ENCODE measurements at places on chromosomes 2 and 18.

DNA sequence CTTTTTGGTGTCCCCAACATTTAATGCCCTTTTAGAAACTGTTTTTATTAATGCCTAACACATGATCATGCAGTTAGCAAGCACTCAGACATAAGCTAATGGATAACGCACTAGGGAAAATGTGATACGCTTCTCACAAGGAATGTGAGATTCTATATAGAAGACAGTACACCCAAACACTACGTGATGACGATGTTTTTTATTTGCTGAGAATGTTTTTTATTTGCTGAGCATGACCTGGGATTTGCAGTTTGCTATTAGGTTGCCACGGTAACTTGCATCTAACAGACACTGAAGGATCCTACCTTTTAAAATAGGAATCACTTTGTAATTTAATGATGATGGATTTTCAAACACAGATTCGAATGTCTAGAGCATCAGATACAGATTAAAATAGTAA lies 4.9 kb downstream of the SMC6 start:
- DNase-seq = no peak

GRCh38 chr2:95075440-95076132 lies 46.0 kb downstream of the MRPS5 start:
- DNase-seq = no peak

DNA sequence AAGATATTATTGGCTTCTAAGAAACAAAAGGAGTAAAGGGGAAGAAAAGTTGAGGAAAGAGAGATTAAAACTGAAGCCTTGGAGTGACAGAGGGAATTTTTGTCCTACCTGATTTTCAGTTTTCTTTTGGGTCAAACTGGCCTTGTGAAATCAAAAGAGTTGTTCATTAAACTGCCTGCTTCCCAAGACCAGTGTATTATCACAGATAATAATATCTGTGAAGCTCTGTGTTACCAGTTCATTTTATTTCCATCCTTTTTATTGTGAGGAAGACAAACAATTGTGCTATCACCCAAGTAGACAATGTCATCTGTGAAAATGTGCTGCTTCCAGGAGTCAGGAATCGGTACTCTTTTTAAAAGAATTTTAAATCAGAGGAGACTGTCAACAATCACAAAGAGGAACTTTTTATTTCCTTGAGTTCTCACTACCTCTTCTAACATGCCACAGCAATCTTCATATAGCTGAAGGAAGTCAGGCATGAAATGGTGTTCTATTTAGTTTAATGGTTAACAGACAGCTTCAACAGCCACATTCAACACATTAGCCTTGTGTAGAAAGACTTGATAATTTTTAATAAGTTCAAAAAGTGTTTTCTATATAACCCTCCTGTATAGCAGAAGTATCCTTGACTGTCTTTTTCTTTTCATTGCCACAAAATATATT lies 554.8 kb downstream of the PIK3C3 start:
- no peak for DNase-seq

DNA sequence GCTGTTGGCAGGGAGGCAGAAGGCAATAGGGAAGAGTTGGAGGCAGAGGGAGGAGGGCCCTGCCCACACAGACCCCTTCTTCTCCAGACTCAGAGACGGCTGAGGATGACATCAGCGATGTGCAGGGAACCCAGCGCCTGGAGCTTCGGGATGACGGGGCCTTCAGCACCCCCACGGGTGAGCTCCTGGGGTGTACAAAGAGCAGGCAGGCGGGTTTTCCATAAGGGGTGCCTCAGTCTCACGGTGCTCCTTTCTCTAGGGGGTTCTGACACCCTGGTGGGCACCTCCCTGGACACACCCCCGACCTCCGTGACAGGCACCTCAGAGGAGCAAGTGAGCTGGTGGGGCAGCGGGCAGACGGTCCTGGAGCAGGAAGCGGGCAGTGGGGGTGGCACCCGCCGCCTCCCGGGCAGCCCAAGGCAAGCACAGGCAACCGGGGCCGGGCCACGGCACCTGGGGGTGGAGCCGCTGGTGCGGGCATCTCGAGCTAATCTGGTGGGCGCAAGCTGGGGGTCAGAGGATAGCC lies 10.0 kb downstream of the SPEG start:
- no peak for DNase-seq

- no peak for DNase-seq
Measured at GRCh38 chr18:435940-436339, 64.6 kb downstream of the COLEC12 start.

- peak; percentile 35 for DNase-seq
Measured at GRCh38 chr18:12703664-12704063, 822 bp downstream of the PSMG2 start.

- no peak for DNase-seq
Measured at GRCh38 chr18:28201056-28201455, 24.1 kb upstream of the CDH2 start.

- no peak for DNase-seq
Measured at GRCh38 chr2:15311201-15311907, 249.8 kb downstream of the NBAS start.

DNA sequence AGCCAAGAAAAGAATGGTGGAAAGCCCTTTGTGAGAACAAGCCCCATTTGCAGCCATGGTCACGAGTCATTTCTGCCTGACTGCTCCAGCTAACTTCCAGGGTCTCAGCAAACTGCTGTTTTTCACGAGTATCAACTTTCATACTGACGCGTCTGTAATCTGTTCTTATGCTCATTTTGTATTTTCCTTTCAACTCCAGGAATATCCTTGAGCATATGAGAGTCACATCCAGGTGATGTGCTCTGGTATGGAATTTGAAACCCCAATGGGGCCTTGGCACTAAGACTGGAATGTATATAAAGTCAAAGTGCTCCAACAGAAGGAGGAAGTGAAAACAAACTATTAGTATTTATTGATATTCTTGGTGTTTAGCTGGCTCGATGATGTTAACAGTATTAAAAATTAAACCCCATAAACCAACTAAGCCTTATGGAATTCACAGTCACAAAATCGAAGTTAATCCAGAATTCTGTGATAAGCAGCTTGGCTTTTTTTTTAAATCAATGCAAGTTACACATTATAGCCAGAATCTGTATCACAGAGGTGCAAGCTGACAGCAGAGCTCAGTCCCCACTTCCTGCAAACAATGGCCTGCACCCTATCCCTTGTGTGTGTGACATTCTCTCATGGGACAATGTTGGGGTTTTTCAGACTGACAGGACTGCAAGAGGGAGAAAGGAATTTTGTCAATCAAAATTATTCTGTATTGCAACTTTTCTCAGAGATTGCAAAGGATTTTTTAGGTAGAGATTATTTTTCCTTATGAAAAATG lies 26.1 kb downstream of the SLC14A1 start:
- no peak for DNase-seq

DNA sequence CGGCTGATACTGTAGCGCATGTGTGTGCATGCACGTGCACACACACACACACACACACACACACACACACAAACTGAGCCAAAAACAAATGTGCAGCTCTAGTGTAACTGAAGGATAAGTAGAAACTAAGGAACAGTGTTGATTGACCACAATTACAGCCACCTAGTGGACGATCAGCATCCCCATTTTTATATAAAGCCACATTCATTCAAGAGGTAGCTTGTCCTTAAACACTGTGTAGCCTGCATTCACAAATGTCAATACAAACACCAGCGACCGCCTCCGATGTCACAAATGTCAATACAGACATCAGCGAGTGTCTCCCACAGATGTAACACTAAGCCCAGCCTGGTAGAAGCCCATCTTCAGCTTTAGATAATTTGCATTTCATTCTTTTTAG lies 167.4 kb downstream of the PTGR3 start:
- no peak for DNase-seq

DNA sequence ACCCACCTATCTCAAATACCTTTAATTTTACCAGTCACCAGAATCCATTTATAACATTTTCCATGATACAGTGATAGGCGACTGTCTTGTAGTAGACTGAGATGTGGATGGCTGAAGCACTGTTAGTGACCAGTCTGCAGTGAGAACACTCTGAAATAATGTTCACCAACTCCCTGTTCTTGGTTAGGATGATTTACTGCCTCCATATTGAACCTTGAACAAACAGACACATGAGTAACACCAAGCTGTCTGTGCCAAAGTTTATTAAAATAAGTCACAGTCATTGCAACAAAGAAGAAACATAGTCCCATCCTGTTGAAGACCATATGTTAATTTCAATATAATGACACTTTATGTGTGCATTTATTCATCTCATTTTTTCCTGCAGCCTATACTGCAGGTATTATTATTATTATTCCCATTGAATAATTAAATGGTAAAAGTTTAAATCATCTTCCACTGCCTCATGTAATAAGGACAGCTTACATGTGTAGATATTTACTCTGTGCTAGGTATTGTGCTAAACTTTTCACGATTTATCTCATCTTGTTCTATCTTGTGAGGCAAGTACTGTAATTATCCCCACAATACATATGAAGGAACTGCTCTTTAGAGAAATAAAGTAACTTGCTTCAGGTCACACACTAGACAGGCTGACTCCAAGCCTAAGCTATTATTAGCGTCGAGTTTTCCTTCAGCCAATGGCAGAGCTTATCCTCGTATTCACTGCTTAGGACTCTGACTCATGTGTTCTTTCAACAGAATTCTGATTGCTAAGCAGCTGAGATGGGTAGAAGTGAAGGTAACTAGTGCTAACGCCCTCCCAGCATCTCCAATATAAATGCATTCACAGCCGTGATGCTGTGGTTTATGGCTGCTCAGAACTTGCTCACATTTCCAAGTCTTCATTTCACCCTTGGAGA lies 62.5 kb downstream of the ONECUT2 start:
- no peak for DNase-seq

Data from NCI-H1105 treated with DMSO at 0.1 percent for 48 hours (cell line).